ENCODE measurements at places on chromosomes 7 and 10.

DNA sequence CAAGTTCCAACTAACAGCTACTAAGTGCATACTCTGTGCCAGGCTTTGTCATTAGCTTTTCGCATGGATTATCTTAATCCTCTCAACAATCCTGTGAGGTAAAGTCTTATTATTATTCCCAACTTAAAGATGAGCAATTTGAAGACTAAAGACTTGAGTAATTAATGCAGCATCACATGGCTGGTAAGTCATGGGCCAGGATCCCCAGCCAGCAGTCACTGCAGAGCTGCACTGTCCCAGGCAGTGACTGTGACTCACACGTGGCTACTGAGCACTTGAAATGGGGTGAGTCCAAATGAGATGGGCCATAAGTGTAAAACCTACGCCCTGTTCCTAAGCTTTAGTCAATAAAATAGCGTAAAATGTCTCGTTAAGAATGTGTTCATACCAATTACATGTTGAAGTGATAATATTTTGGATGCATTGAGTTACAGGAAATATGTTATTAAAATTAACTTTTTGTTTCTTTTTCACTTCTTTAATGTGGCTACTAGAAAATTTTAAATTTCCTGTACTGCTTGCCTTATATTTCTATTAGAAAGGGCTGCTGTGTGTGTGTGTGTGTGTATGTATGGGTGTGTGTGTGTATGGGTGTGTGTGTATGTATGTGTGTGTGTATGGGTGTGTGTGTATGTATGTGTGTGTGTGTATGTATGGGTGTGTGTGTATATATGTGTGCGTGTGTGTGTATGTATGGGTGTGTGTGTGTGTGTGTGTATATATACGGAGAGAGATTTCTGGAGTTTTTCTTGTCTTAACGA, 756.3 kb downstream of the AUTS2 start:
- no peak for DNase-seq

- no peak for DNase-seq
Measured at GRCh38 chr7:45469103-45469502, 105.1 kb upstream of the ADCY1 start.

DNA sequence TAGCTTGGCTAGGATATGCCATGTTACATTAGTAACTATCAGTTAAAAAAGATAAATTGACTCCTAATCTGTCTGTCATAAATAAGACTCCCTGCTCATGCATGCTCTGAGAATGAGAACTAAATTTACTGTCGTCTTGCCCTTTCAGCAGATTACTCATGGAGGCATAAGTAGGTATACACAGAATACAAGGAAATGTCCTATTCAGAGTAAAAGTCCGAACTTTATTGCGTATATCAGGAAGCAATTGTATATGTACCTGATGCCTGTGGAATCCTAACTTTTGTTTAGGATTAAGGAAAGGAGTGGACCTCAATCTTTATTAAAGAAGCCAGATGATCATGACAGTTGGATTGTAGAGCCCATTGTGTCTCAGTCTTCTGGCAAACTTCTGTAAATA, 118.6 kb downstream of the THSD7A start:
- no peak for DNase-seq

GRCh38 chr7:130667593-130668257, 823 bp downstream of the COPG2 start:
- peak; percentile 16 for DNase-seq
